Breast epithelium (tissue), 4 donors: ENCODE measurements at places on chromosomes 7 and 10.

DNA sequence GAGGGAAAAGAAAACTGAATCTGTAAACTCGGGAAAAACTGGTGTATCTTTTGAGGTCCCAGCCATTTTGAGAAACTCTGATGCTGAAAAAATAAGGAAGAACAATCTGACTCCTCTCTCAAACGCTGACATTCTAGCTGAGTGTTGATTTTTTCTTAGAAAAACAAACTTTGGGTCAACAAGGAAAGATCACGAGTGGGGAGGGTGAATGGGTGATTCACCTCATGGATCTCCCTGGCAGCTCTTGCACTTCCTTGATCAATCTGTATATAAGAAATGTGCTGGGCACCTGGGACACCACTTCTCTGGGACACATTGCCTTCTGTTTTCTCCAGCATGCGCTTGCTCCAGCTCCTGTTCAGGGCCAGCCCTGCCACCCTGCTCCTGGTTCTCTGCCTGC, at the start of gene PIP:
PIP (plus strand) TSS at position 297 of the 400 bp plus-strand sequence; CDS start at position 337, 40 bp downstream.
- no peak for DNase-seq

GRCh38 chr10:100744987-100745881, at the start of gene PAX2:
PAX2 (plus strand) TSS chr10:100745582; CDS start chr10:100746261, 679 bp downstream.
- no peak for DNase-seq

- DNase-seq, result no peak
Measured at GRCh38 chr7:4227105-4228010, 454.7 kb upstream of the FOXK1 start.

DNA sequence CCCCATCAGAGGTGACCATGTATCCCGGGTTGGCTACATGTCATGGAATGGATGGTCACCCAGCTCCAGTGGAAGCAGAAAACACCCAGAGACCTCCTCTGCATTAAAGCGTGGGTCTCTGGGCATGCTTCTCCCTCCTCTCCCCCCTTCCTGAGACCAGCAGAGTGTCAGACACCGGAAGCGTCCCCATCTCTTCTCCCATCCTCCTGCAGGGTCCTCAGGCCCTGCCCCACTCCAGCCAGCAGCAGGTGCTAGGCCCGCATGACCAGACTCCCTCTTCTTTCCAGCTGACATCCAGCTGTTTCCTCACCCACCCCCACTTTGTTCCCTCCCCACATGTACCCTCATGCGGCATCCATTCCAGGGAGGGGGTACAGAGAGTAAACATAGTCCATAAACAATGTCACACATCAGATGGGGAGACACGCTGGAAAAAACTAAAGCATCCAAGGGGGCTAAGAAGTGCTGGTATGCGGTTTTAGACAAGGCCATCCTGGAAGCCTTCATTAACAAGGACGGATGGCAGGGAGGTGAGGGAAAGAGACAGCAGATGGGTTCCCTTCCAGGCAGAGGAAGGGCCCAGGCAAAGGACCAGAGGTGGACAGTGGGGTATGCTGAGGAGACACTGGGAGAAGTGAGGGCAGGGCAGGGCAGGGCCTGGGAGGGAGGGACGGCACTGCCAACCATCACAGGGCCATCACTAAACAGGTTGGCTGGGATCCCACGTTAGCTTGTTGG, 12.5 kb upstream of the SLC18A3 start:
- DNase-seq, result no peak

- DNase-seq, result no peak
Measured at GRCh38 chr10:104201636-104202035, 30.5 kb downstream of the CFAP43 start.

GRCh38 chr7:6251653-6252052, 20.8 kb downstream of the CYTH3 start:
- no peak for DNase-seq

DNA sequence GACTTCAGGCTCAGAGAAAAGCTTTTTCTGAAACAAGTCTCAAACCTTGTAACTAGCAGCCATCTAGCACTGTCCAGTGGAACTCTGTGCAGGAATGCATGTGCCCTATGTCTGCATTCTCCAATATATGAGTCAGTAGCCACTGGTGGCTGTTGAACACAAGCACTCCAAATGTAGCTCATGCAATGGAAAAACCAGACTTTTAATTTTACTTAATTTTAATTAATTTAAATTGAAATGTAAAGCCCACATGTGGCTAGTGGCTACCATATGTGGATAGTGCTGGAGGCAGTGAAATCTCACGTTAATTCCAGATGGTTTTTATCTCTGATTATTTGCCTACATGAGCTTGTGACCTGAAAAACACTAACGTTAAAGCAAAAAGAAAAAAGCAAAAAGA, 225.1 kb downstream of the GATA3 start:
- DNase-seq, result no peak

- DNase-seq, result no peak
Measured at GRCh38 chr10:48595539-48595932, 9.3 kb downstream of the ARHGAP22 start.

DNA sequence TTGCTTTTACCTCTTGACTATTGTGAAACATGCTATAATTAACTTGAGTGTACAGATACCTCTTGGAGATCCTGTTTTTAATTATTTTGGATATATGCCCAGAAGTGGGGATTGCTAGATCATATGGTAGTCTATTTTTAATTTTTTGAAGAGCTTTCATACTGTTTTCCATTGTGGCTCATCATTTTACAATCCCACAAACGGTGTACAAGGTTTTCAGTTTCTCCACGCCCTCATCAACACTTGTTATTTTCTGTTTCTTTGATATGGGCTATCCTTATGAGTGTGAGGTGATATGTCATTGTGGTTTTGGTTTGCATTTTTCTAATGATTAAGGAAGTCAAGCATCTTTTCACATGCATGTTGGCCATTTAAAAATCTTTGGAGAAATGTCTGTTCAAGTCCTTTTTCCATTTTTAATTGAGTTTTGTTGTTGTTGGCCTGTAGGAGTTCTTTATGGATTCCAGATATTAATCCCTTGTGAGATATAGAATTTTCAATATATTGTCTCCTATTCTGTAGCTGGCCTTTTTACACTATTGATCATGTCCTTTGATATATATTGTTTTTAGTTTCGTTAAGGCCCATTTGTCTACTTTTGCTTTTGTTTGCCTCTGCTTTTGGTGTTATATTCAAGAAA, 7.5 kb downstream of the AGK start:
- DNase-seq, result no peak

DNA sequence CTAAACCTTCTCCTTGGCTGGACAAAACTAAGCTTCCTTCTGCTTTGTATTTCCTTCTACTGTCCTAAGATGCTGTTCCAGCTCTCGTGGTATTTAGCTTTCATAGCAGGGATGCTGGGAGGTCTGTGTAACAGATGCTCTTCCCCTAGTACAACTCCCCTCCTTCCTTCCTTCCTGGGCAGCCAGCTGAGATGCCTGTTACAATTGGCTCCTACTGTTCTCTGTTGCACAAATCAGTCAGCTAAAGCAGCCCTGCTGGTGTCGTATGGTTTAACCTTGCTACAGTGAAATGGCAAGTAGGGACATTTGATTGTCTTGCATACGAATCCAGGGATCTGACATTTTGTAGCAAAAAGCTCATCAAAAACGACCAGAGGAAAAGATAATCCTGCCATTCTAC, 143.8 kb downstream of the ARHGAP21 start:
- DNase-seq, result no peak

DNA sequence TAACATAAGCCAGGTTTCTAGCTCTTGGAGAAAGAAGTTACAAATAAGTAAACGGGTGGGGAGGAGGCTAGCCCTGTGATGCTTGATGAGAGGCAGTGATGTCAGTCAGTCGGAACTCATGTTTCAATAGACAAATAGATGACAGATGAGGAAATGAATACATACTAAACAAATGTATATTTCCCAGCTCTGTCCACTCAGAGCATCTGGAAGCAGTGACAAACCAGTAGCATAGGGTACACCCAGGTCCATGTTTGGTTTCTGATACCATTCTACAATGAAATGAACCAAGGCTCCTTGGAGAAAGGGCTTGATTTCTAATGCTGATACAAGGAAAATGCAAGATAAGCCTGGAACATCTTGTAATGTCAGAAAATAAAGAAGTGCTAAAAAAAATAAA, 30.6 kb downstream of the PODXL start:
- DNase-seq, result no peak

DNA sequence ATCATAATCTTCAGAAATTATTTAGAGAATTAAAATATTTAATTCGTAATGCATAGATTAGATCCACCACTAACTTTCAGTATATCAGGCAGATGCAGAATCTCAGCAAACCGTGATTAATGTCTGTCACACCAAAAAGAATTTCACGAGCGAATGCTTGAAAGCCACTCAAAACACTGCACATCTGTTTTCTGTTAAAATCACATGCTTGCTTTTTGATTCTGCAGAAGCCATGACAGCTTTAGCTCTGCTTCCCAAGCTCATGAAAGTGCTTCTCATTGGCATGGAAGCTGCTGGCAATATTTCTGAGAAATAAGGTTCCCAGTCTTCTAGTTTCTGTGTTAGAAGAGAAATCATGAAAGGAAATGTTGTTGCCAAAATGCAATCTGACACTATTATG, 837.8 kb upstream of the LRRN3 start:
- no peak for DNase-seq

DNA sequence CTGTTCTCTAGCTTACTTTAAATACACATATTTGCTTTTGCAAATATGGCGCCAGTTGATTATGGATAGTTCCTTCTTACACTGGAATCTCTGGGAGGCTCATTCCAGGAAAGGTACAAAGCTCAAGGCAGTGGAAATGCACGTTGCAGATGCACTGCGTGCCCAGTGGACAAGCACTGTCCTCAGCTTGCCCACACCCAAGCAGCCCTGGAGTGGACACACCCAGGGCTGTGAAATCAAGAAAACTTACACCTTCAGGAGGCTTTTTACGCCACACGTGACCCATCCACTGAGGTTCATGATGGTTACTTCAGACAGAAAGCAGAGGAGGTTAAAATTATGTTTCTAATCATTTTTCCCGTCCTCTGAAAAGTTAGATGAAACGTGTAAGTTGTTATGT, 248.5 kb downstream of the VTI1A start:
- DNase-seq, result no peak

GRCh38 chr7:47552621-47553020, 29.3 kb downstream of the TNS3 start:
- no peak for DNase-seq

- DNase-seq, result no peak
Measured at GRCh38 chr10:114257498-114257897, 18.4 kb downstream of the VWA2 start.

DNA sequence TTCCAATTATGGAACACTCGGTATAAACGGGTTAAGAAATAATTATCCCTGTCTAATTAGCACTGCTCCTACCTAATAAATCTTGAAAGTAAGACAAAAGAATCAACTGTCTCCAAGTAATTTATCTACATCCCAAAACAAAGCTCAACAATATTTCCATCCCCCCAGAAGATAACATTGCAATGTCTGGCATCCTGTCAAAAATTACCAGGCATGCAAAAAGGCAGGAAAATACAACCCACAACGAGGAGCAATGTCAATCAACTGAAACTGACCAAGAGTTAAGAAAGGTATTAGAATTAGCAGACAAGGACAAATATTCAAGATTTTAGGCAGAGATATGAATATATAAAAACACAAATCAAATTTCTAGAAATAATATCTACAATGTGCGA, 84.5 kb upstream of the SVIL start:
- DNase-seq, result no peak

DNA sequence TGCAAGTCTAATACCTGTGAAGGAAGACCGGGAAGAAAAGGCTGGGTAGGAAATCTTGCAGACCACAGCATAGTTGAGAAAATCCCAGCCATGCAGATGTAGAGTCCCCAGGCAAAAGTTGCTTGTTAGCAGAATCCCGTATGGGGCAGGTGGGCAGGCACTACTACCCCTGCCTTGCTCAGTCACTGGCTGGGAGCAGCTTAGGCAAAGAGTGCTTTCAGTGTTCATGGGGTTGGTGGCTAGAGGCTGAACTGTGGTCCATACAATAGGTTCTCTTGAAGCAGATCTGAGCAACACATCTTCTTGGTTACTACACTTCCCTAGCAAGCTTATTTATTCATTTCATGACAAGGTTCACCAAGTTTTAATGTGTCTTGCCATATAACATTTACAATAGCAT, 92.6 kb downstream of the AHCYL2 start:
- no peak for DNase-seq

GRCh38 chr10:132848291-132848701, 62.3 kb upstream of the NKX6-2 start:
- no peak for DNase-seq

- DNase-seq, result no peak
Measured at GRCh38 chr7:158445421-158446175, 142.0 kb downstream of the PTPRN2 start.

DNA sequence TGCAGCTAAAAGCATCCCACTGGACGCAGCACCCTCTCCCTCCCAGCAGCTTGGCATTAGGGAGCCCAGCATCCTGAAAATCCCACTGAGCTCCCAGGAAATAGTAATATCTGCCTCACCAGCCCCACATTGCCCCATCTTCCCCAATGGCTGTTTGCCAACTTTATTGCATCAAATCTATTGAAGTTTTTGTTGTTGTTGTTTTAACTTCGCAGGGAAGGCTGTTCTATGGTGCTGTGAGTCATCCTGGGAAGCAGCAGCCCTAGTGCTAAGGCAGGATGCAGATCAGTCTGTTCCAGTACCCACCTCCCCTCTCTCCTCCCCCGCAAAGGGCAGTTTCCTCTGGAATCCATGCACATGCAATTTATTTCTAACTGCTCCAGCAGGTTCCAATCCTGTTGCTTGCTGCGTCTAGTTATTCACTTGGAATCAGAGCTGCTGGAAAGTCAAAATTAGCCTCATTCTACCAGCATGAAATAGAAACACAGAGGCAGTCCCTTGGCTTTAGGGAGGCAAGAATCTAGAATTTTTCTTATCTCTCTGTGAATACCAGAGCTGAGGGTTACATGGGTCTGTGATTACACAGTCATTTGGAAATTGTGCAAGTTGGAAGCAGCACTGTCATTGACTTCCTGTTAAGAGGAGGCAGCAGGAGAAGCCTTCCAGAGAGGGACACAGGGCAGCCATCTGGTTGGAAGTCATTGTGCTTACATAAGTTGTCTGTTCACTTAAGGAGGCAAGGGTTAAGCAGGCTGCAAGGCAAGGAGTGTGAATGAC, 115.9 kb upstream of the CACUL1 start:
- no peak for DNase-seq
